ENCODE measurements at places on chromosomes 6 and 20. TPM values are rescaled to one million over a fixed set of nuclear protein-coding genes. Genes with fewer than 3 reads are reported as not detected.

DNA sequence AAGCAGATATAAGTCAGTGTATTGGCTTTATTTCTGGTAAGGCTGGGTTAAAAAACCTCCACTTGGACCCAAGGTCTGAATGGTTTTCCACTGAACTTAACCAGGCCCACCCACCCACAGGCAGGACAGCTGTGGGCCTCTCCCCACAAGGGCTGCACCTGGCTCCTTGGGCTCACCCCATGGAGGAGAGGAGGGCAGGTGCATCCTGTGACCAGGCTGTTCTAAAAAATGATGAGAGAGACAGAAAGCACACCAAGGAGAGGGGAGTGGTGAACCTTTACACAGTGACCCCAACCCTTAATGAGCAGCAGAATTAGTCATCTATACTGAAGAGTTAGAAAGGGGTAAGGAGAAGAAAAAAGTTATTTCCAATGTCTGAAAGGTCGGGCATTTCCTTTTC is 34.5 kb upstream of the DUSP22 start:
- peak; percentile 20 for DNase-seq

DNA sequence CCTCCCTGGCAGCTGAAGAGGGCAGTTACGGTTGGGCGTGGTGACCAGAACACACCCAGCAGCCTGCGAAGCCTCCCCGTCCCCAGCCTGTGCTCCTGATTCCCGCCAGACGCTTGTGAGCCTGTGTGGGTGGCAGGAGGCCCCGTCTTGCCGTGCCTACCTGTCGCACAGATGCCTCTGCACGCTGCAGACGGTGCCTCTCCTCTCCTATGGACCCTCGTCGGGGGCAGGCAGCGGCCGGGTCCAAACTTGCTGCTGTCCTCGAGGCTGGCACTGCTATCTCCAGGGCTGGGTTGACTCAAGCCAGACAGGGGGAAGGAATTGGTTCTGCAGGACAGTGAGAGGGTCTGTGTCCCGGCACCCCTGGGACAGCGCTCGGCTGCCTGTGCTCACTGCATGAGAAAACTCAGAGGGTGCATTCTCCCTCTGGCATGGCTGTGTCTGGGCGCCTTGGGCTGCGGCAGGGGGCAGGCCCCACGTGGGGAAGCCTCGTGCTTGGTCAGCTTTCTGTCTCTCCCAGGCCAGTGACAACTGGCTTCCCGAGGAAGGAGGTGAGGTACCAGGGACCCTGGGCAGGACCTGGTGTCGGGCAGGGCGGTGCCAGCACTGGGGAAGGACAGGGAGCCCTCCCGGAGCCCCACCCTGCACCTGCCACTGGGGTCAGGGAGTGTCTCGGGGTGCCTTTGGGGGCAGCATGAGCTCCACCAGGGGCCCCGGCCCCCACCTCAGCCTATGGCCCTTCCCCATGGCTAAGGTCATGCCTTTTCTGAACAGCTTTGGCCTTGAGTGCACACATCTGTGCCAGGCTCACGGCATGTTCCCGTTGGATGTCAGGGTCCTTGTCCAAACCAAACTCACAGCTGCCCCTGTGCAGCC is 127.5 kb downstream of the TAF4 start:
- no peak for DNase-seq

DNA sequence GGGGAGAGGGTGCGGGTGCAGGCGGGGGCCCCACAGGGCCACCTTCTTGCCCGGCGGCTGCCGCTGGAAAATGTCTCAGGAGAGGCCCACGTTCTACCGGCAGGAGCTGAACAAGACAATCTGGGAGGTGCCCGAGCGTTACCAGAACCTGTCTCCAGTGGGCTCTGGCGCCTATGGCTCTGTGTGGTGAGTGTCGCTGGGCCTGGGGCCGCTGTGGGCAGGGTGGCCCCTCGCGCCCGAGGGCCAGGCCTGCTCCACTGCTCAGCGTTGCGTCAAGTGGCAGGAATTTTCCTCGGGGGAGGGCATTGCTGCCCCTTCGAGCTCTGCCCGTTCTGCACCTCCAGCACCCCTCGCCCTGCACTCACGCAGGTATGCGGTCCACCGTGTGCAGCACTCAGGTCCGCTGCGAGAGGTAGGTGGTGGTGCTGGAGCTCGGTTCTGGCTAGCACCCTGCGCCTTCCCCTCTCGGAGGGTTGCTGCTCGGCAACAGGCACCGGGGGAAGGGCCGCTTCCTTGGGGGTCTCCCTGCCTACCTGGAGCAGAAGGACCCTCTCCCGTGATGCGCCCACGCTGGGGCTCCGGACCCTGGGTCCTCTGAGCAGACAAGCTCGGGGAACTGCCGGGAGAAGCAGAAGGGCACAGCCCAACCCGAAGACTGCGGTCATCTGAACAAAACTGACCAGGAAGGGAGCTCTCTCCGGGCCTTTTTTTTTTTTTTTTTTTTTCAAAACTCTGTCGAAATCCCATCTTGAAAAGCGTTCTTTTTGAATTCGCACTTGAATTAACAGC is 674 bp downstream of the MAPK14 start:
- peak; percentile 52 for DNase-seq

DNA sequence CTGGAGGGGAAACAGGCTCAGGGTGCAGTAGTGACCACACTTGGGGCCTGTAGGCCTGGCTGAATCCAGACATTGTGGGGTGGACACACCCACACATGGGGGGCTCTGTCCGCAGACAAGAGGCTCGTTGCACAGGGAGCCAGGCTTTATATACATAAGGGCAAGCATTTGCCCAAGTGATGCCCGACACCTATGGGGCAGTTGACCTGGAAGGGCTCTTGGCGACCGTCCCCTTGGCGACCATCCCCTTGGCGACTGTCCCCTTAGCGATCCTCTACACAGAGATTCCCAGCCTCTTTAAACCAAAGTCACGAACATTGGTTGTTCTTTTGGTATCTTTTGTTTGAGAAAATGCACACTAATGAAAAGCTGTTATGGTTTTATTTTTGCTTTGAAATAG is 2.7 kb downstream of the TOX2 start:
- DNase-seq = no peak

BICRAL gene
- total RNA-seq = 9.7 TPM

- DNase-seq = no peak
Measured at GRCh38 chr20:41223112-41223511, 85.8 kb downstream of the PLCG1 start.

IYD gene
- total RNA-seq = not detected

DNA sequence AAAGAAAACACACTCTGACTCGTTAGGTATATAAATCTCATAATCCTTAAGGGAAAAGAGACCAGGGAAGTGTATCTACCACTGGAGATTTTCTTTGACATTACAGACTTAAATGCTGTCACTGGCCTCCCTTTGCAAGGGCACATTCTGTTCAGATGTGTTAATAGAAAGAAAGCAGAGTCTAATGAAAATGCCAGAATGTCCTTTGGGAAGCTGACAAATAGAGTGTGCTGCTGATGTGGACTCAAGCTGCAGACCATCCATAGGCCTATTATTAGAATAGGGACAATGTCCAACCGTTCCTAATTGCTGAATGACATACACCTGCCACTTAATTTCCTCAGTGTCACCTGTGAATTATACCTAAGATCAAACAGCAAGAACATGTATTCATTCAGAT is 41.2 kb downstream of the SLC35D3 start:
- no peak for DNase-seq

ZSCAN16 gene
- total RNA-seq = 2.0 TPM

SIM1 gene
- total RNA-seq = not detected

GRCh38 chr6:12026833-12027232 is 14.7 kb downstream of the HIVEP1 start:
- no peak for DNase-seq

PTK7 gene
- total RNA-seq = 3.8 TPM

- DNase-seq = no peak
Measured at GRCh38 chr6:33577718-33578117, 2.4 kb downstream of the BAK1 start.

CALHM6 gene
- total RNA-seq = 10.9 TPM

GRCh38 chr20:62814060-62814708 is 2.7 kb upstream of the COL9A3 start:
- no peak for DNase-seq

TENT5A gene
- total RNA-seq = 1.1 TPM

EBF4 gene
- 1.2 TPM for total RNA-seq

AK9 gene
- 3.5 TPM for total RNA-seq

- no peak for DNase-seq
Measured at GRCh38 chr6:106811088-106811686, 163.3 kb downstream of the CD24 start.

LHFPL5 gene
- not detected for total RNA-seq

- DNase-seq = no peak
Measured at GRCh38 chr20:36519012-36519719, 22.2 kb upstream of the MYL9 start.

DNA sequence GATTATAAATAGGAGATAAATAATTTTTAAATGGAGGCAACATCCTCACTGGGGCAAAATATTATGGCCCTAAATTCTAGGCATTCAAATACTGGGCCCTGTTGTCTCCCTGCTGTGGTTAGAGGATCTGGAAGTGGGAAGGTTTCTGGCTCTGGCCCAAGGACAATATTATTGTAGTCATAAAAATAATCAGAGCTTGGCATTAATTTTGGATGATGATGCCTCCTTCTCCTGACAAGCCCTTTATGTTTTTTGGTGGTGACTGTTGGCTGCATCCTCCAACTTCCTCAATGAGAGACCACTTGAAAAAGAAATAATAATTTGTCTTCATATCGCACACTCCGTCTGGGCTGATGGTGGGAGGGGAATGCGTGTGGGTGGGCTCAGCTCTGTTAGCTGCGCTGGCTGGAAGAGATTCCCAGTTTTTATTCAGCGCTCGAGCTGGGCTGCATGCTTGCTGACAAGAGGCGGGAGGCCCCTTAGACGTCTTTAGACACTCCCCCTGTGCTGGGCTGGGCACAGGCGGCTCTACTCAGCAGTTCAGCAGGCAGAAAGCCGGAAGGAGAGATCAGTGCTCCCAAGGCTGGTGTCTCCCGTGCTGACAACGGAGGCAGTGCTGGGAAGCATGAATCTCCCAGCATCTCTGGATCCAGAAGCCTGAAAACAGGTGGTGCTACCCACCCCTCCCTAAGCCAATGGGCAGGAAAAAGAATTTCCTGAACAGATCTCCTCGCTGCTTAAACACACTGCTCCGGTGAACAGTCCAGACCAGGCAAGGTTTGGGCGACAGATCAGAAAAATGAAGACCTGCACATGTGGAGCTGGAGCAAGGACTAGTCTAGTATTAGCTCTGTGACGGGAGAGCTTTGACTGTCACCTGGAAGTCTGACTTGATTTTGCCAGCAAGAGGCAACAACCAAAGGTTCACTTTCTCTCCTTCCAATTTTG is 97.7 kb downstream of the SYCP2 start:
- no peak for DNase-seq

DNA sequence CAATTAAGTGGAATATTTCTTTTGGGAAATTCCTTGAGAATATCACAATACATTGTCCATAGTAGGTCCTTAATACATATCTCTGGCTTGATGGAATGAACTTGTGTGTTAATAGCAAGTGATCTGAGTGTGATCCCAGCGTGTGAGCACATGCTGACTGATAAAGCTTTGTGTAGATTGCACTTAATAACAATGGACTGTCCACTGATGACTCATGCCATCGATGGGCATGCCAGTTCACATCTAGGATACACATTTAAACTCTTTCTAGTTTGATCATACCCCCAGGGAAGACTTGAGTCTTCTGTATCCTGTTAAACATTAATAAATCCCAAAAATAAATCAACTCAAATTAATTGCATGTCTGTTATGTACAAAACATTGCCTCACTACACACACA is 454.3 kb upstream of the SPTLC3 start:
- no peak for DNase-seq

DNA sequence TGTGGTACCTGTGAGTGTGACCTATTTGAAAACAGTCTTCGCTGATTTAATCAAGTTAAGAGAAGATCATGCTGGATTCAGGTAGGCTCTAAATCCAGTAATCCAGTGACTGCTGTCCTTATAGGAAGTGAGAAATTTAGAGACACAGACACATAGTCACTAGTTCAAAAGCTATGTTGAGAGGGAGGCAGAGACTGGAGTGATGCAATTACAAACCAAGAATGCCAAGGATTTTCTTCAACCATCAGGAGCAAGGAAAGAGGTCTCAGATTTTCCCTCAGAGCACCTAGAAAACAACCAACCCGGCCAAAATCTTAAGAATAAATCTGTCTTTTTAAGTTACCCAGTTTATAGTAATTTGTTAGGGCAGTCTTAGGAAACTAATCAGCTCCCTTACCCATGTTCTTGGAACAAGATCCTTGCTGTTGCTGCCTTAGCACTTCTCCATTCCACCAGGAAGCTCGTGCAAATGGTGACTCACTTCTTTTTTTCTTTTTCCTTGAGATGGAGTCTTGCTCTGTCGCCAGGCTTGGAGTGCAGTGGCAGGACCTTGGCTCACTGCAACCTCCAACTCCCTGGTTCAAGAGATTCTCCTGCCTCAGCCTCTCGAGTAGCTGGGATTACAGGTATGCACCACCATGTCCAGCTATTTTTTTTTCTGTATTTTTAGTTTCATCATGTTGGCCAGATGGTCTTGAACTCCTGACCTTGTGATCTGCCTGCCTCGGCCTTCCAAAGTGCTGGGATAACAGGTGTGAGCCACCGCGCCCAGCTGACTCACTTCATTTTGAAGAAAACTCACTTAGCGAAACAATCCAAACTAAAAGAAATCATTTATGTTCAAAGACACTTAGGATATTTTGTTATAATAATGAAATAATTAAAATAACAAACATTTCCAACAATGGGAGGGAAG is 34.4 kb upstream of the ZNF184 start:
- no peak for DNase-seq

GRCh38 chr6:153170511-153170910 is 39.4 kb upstream of the RGS17 start:
- no peak for DNase-seq

DNA sequence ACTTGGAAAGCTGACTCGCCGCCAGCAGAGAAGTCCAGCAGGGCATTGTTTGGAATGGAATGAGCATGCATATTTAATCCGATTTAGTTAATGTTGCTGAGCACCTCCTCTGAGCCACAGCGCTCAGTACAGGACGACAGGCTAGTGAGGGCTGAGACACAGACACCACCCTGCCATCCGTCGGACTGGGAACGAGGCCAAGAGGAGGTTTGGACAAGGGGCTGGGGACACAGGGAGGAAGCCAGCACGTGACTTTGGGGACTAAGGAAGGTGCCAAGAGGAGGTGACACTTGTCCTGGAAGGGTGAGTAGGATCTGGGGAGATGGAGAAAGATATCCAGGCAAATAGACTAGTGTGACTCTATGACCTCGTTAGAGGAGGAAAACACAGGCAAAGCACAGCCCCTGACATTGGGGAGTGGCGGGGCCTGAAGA is 152.5 kb upstream of the ECI2 start:
- DNase-seq = no peak

Data from activated CD8-positive, alpha-beta T cell treated with anti-CD3 and anti-CD28 coated beads for 36 hours (primary cell).